ENCODE measurements at places on chromosomes 16 and 17.

GRCh38 chr16:89078172-89078571, 15.5 kb upstream of the ACSF3 start:
- DNase-seq = no peak

DNA sequence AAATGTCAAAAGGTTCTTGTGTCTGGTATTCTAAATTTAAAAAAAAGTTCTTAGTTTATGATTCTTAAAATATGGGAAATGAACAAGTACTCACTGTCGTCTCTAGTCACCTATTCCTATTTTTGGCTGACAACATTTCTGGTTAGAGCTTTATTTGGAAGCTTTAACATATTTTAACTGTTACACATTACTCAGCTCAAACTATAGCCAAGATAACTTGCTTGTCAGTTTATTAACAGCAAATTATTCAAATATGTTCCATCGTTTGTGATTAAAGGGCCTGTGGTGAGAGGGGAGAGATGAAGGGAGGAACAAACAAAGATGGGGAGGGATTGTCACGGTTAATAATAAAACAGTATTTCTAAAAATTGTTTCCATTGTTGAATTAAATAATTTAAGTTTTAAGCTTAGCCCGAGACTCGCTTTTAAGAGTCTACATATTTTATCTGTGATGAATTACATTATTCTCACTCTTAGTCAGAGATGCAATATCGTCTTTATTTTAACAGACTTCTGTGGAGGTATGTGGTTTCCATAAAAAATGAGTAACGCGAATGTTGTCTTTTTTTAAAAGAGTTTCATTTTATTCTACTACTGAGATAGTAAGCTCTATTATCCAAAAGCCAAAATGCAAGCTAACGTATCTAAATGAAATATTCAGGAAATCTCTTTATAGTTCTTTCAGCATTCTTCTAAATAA, 321.9 kb upstream of the PMFBP1 start:
- DNase-seq = no peak

GRCh38 chr17:7156342-7156940, 22.7 kb downstream of the ASGR1 start:
- DNase-seq = no peak

DNA sequence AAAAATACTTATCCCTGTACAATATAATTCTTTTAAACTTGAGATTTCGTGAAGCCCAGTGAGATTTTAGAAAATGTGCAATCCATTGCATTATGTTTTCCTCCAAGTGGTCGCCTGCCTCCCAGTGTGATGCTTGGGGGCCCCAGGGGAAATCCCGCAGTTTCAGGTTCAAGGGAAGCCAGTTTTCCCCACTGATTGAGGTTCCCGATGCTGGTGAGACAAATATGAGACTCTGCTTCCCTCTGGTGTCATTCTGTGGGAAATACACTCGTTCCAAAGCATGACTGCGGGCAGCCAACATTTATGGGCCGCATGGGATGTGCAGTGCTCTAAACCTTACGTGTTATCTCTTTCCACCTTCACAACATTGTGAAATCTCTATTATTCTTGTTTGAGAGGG, 200.8 kb downstream of the PRKCB start:
- DNase-seq = peak; percentile 23

DNA sequence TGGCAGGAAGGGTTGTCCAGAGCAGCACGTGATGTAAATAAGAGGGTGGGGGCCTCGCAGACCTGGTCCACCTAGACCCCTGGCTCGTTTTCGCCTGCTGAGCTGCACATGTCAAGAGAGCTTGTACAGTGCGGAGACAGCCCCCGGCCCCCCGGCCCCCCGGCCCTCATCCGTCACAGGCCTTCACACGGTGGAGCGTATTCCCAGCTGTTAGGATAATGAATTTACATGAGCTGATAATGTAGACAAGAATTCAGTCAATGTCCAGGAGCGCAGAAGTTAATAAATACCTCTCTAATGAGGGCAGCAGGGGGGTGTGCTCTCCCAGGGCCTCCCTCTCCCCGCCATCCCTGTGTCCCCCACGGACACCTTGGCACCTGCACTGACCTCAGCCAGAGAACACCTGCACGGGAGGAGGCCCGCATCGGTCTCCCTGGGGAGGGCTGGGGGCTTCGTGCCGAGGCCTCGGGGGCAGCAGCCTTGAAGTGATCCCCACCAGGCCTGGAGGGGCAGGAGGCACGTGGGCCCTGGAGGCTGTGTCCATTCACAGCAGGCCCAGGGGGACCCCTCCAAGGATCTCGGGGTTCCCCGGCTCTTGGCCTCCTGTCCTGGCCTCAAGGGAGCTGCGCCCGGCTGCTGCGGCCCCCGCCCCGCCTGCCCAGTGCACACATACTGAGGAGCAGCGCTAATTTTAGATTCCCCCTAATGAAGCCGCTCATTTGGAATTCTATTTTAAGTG, 14.6 kb downstream of the GSE1 start:
- DNase-seq = peak; percentile 38

GRCh38 chr17:49942947-49943346, 26.0 kb upstream of the DLX4 start:
- no peak for DNase-seq

DNA sequence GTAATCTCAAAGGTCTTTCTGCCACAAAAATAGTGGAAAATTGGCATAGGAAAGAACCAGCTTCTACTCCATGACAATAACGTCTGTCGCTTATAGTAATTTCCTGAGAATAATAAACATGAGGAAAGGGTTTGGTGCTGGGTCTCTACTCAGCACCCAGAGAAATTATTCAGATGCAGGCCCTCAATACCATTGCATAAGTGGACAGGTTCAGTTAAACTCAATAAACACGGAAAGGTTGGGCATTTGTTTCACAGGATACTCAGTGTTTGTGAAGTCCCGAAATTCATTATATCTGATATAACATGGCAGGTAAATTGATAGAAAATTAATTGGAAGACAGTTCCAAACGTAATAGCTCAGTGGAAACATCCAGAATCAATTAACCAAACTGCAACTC, 254.0 kb downstream of the CNTNAP4 start:
- no peak for DNase-seq

- DNase-seq = no peak
Observed at GRCh38 chr17:60645918-60646523, 31.6 kb upstream of the BCAS3 start.

DNA sequence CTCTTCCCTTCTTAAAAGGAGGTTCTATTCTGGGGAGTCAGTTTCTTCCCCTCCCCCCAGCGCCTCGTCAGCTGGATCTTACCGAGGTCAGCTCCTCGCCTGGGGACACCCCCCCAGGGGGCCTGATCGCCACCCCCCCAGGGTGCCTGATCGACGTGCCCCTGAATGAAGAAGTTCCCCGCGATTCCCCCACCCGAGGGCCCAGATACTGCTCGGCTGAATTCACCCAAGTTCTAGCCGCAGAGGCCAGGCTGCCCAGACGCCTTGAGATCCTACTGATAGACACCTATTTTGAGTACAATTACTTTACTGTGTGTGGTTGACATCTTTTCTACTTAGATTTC, 1.4 kb downstream of the RAB11FIP3 start:
- DNase-seq = peak; percentile 37

GRCh38 chr16:19118938-19119431, 5.2 kb downstream of the ITPRIPL2 start:
- no peak for DNase-seq

DNA sequence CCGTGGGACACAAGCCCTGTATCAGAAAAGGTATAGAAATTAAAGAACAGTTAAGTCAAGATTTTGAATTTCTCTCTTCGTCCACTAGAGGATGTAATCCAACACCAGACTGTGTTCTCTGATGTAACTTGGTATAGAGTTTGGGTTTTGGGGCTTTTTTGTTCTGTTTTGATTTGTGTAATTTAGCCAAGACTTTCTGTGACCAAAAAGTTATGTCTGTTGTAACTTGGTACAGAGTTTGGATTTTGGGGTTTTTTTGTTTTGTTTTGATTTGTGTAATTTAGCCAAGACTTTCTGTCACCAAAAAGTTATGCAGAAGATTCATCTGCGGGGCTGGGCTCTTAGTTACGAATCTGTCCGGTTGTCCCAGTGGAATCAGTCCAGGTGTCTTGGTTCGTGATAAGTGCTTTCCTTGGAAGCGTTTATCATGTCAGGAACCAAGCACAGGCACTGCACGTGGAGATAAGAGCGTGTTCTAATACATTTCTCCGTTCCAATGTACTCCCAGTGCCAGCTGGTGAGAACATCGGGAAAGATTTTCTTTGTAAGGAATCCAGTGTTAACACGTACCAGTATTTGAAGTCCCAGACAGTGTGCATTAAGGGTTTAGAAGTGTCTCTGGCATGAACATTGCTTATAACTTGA, 44.1 kb upstream of the SEC14L1 start:
- no peak for DNase-seq

- DNase-seq = no peak
Observed at GRCh38 chr17:61759362-61759761, 104.0 kb downstream of the BRIP1 start.

GRCh38 chr17:70290770-70291169, 121.4 kb downstream of the KCNJ2 start:
- DNase-seq = no peak

- DNase-seq = no peak
Observed at GRCh38 chr16:85341972-85342695, 229.9 kb upstream of the CIBAR2 start.

- no peak for DNase-seq
Observed at GRCh38 chr16:65463652-65464260, 341.9 kb upstream of the CDH11 start.

- DNase-seq = no peak
Observed at GRCh38 chr16:55678161-55678821, 22.5 kb downstream of the SLC6A2 start.

- DNase-seq = no peak
Observed at GRCh38 chr16:68013440-68013839, 2.3 kb downstream of the DPEP2NB start.

DNA sequence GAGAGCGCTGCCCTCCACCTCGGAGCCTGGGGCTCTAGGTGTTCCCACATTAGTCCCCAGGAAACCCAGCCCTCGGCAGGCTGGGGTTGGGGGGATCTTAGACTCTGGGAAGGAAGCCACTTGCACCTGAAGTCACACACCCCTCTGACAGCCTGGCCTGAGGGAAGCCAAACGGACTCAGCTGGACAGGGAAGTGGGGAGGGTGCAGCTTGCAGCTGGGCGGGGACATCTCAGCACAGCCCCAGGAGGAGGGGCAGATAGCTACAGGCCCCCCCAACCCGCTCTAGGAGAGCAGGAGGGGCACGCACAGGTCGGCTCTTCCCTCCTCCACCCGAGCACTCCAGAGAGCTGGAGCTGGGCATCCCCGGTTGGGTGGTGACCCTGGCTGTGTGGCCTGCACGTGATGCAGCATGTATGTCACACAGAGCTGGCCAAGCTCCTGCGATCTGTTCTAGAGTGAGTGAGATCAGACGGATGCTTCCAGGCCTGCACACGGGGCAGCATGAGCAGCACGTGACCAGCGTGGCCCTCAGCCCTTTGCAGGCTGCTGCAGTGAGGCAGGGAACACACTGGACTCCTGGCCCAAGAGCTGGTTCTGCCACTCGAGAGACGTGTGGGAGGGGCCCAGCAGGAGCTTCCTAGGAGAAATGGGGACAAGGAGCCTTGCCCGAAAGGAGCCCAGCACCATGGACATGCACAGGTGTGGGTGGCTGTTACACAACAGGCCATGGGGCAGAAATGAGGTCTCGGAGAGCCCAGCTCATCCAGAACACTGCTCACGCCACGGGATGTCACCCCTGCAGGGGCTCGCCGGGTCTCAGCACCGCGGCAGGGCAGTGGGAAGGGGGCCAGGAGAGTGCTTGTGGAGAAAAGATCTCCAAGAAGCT, 15.4 kb downstream of the KIFC3 start:
- no peak for DNase-seq

DNA sequence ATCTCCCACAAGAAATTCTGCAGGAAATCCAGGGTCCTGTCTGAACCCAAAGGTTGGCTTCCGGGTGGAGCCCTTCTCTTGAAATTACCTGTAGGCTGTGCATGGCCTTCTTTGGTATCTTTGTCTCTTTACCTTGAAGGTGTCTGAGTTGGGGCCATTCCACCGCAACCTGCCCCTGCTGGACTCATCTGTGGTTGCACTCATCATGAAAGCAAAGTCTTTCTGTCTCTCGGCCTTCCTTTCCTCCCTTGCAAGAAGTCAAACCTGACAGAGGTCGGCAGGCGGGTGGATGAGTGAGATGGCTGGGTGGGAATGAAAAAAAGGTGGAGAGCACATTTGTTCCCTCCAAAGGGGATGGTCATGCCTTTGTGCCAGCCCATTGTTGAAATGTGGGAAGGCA, 25.1 kb downstream of the SALL1 start:
- DNase-seq = no peak

GRCh38 chr16:31365131-31365865, 10.3 kb downstream of the ITGAX start:
- no peak for DNase-seq
